A172 (cell line): ENCODE measurements at places on chromosomes 5 and 9.

- no peak for DNase-seq
Observed at GRCh38 chr9:131651160-131651559, 88.7 kb downstream of the RAPGEF1 start.

- peak; percentile 6 for DNase-seq
Observed at GRCh38 chr9:37897665-37898064, 6.3 kb downstream of the SLC25A51 start.

DNA sequence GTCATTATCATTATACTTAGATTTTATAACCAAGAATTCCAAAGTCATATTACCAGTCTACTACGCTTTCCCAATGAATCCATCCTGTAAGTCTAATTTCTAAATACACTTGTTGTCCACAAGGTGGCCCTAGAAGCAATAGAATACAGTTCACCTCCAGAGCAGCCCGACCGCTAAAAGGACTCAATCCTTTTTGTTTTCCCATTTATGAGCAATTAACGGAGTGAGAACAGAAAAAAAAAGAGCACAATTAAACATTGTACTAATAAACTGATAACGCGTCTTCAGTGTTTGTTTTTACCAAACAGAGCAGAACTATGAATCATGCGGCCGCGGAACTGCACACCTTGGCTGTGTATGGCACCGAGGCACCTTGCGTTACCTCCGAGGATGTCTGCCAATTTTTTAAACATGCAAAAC is 160.7 kb upstream of the DAPK1 start:
- peak; percentile 75 for DNase-seq

- no peak for DNase-seq
Observed at GRCh38 chr9:82791692-82792091, 271.2 kb downstream of the RASEF start.

- peak; percentile 27 for DNase-seq
Observed at GRCh38 chr5:133565993-133566392, 46.3 kb downstream of the FSTL4 start.

- DNase-seq: no peak
Observed at GRCh38 chr9:111050819-111051218, 12.5 kb upstream of the LPAR1 start.

- DNase-seq: peak; percentile 53
Observed at GRCh38 chr5:19795218-19795617, 192.8 kb downstream of the CDH18 start.

DNA sequence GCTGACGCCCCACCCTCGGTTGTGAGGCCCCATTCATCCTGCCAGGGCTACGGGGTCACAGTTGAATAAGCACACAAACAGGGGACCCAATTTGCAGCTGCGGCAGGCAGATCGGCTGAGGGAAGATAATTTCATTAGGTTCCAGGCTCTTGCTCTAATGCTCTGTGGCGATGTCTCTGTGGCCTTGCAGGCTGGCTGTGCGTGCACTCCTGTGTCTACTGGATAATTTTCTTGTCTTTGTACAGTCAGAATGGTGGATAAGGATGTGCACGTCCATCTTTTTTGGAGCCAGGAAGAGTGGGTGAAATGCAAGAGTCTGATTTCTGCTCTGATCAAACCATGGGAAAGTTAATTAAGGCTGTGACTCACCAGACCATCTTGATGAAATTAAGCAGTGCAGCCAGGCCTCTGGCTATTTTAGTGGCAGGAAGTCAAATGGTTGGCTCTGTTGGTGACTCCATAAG is 39.2 kb downstream of the NSG2 start:
- DNase-seq: peak; percentile 29

DNA sequence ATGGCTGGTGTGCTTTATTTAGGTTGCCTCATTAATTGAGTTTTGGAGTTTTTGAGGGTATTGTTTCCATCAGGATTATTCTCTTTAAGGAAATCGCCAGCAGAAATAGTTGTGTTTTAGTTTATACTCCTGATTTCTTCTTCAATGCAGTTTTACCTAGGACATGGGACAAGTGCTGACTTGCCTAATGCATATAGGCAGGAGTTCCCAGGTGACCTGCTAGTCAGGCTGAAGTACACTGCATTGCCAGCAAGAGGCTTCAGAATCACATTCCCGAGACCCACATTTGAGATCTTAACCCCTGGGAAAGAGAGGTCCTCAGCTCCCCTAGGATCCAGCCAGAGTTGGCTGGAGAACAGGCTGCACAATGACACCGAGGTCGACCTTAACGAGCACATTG is 1.5 kb upstream of the OR1N2 start:
- DNase-seq: no peak

- DNase-seq: no peak
Observed at GRCh38 chr5:71939452-71940230, 167.6 kb upstream of the MAP1B start.

- no peak for DNase-seq
Observed at GRCh38 chr5:137365126-137365865, 133.8 kb downstream of the SPOCK1 start.

- no peak for DNase-seq
Observed at GRCh38 chr5:37208883-37209797, 40.0 kb downstream of the CPLANE1 start.

DNA sequence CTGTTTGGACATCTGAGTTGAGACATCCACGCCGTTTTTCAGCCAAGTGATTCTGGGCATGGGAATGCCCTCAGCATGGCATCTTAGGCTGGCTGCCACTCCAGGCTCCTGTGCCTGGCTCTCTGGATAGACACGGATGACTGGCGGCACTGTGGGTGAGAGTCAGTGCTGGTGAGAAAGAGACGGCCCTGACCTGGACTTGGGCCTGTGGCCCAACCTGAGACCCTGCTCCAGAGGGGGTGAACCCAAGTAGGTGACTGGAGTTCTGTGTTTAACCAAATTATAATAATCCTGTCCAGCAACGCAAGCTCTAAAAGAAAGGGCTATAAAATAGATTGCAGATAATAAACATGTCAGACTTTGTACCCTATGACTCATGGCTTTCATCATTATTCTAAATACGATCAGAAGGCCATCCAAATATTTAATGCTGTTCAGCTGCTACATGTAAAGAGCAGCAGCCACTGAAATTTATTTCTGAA is 173.9 kb downstream of the HSPA4 start:
- peak; percentile 41 for DNase-seq

DNA sequence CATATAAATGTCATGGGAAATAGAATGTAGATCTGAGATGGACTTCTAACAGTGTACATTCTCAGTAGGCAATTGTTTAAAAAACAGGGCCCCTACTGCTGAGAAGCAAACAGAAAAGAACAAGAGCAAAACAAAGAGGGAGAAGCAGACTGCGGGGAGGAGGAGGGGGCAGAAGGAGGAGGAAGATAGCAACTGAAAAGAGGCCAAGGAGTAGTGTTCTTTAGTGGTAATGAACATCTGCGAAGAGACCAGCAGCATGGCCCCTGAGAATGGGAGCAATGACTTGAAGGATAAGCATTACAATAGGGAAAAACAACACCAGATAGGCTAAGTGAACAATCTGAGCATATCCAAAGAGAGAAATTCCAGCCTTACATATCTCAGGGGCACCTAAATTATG is 36.8 kb downstream of the HAPLN1 start:
- DNase-seq: no peak

GRCh38 chr9:114404531-114404930 is 16.7 kb upstream of the AKNA start:
- no peak for DNase-seq
